ENCODE measurements at places on chromosomes 12 and 14. TPM values are rescaled to one million over a fixed set of nuclear protein-coding genes. Genes with fewer than 3 reads are reported as not detected.

The PMEL gene
- polyA plus RNA-seq, result not detected

The SYCP3 gene
- polyA plus RNA-seq, result 0.74 TPM

DNA sequence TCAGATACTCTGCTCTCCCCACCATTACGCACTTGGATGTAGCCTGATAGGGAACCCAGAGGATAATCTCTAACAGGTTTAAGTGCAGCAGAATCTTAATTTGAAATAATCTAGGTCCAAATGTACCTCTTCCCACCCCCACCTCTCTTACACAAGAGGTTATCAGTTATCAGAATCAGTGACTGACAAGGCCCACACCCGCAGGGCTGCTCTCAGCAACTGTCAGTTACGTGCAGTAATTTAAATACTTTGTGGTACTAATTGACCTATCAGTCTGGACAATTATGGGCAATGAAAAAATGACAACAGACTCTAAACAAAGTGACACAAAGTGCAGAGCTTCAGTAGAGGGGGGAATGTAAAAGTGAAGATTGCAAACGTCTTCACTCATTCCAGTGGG is 74.0 kb downstream of the CLIP1 start:
- no peak for DNase-seq

DNA sequence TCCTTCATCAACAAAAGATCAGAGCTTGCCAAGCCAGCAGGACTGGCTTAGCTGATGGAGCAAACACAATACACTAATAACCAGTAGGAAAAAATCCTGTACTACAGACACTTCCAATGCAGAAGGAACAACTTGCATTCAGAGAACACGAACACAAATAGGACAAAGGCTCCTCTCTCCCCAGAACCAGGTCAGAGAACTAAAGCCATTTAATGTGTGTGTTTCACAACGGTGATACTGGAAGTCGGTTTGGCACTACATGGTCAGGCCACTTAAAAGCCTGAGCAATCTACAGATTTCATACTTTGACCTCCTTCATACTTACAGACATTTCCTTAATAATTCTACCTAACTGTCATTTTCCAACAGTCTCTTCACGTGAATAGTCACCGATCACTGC is 6.3 kb downstream of the CS start:
- no peak for DNase-seq

- no peak for DNase-seq
Measured at GRCh38 chr14:71529848-71530247, 402.4 kb upstream of the RGS6 start.

DNA sequence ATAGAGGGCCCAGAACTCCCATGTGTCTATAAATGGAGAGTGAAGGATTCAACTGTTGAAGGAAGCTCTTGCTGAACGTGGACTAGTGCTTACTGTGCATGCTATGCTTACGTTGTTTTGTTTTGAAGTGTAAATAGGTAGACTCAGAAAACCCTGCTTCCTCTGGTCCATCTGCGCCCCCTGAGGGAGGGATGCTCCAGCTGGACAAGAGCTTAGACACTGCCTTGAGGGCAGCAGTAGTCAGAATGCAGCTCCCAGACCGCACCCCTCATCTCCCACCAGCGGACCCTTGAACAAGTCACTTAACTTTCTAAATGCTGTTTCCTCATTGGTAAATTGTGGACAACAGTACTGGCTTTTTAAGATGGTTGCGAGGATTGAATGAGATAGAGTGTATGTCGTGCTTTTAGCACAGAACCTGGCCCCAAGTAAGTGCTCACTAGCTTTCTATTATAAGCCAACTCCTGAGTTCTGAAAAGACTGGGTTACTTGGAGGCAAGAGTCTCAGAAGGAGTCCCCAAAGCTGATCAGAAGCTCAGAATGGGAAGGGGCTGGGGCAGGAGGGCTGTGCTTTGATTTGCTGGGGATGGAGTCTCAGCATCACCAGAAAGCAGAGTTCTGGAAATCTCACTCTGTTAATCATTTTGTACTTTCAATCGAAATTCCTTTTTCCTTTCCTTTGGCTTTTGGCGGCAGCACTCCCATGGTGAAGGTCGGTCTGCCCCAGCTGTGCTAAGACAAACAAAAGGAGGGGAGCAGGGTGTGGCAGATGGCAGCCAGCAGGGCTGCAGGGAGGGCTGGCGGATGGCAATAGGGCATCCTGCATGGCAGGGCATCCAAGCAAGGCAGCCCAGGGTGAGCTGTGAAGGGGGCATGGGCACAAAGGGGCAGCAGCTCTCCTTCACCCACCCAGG is 15.6 kb downstream of the AGAP2 start:
- no peak for DNase-seq

DNA sequence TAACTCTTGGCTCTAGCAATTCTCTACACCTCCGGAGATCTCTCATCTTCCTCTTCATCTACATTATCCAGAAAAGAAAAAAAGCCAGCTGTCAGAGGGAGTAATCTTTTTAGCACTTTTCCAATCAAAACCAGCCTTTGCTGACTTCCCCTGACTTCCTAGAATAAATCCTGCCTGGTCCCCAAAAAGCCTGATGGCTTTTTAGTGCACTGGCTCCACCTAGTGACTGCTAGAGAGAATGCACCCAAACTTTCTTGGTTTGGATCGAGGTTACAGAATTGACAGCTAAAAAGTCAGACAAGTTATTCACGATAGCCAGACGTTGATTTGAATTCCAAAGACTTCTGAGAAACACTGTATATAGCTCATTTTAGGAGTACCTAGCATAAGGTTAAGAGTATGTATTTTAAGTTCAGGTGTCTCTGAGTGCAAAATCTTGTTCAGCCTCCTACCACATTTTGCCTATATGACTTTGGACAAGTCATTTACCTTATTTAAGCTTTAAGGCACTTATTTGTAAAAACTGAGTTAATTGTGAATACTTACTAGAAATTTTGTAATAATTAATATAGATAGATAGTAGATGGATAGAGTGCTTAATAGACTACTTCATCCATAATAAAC is 185.7 kb upstream of the GRIN2B start:
- DNase-seq, result peak; percentile 46
